Left cardiac atrium (tissue), 4 donors: ENCODE measurements at places on chromosomes 13 and 19. TPM values are rescaled to one million over a fixed set of nuclear protein-coding genes. Genes with fewer than 3 reads are reported as not detected.

Gene CASP14
- total RNA-seq = not detected

Gene C1QTNF9
- total RNA-seq = 1.7 TPM

Gene TEKTIP1
- total RNA-seq = not detected

Gene ONECUT3
- total RNA-seq = not detected

Gene NEK5
- 0.44 TPM for total RNA-seq

Gene MEIOSIN
- 0.21 TPM for total RNA-seq

Gene TMEM221
- total RNA-seq = 0.21 TPM

Gene ICAM3
- total RNA-seq = 23.4 TPM

Gene ELSPBP1
- not detected for total RNA-seq

Gene METTL21C
- not detected for total RNA-seq

Gene FGF21
- total RNA-seq = not detected

Gene LIN7B
- total RNA-seq = 14.9 TPM

Gene ZNF418
- 10.5 TPM for total RNA-seq

DNA sequence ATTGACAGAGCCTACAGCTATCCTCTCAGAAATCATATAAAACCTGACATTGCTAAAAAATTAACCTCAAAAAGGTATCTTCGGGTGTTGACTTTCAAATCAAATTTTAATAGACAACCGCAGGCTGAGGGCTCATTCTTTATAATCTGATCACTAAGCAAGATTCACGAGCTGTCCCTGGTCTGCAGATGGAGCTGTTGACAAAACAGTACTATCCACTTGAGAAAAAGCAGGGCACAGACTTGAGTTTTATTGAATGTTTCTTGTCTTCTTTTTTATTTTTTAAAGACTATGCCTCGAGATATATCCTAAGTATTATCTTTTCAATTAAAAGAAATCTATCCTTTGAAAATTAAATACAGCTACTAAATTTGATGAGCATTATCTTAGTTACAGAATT is 540.5 kb downstream of the PCDH9 start:
- no peak for DNase-seq

- no peak for DNase-seq
Observed at GRCh38 chr19:48230555-48231129, 25.1 kb downstream of the CARD8 start.

- peak; percentile 63 for DNase-seq
Observed at GRCh38 chr19:10766671-10767201, 48.9 kb downstream of the DNM2 start.

- peak; percentile 63 for DNase-seq
Observed at GRCh38 chr19:46009530-46010510, 13.0 kb downstream of the PGLYRP1 start.

DNA sequence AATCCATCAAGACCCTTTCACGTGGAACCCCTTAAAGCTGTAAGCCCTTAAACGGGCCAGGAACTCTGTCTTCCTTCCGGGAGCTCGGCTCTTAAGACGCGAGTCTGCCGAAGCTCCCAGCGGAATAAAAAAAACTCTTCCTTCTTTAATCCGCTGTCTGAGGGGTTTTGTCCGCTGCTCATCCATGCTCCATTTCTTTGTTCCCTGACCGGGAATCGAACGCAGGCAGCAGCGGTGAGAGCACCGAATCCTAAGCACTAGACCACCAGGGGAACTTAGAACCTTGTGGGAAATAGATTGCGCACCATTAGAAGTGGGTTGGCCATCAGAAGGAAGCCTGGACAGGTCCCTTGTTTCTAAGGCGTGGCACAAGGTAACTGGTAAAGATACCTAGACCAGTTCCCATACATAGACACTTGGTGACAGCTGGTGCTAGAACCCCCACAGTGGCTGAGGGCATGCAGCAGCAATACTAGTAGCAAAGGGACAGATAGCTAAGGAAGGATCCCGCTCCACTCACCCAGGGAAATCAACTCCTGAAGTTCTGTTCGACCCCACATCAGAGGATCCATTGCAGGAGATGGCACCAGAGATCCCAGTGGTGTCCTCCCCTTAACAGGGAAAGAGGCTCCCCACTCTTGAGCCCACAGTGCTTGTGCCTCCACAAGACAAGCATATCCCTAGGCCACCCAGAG is 1.5 kb upstream of the RGCC start:
- DNase-seq = no peak

- no peak for DNase-seq
Observed at GRCh38 chr13:35716729-35717128, 240.2 kb upstream of the MAB21L1 start.

DNA sequence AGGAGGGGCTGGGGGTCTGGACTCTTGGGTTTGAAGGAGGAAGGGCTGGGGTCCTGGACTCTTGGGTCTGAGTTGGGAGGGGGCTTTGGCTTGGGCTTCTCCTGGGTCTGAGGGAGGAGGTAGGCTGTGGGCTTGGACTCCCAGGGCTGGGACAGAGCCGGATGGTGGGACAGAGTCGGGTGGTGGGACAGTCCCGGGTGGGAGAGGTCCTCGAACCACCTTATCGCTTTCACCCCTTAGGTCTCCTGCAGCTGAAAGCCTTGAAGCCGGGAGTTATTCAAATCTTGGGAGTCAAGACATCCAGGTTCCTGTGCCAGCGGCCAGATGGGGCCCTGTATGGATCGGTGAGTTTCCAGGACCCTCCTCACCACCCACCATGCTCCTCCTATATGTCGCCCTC is 1.4 kb downstream of the FGF21 start:
- DNase-seq = no peak

GRCh38 chr13:44435142-44435918 is 61.7 kb downstream of the SERP2 start:
- peak; percentile 94 for DNase-seq

- no peak for DNase-seq
Observed at GRCh38 chr13:76889254-76889653, 3.0 kb upstream of the KCTD12 start.

DNA sequence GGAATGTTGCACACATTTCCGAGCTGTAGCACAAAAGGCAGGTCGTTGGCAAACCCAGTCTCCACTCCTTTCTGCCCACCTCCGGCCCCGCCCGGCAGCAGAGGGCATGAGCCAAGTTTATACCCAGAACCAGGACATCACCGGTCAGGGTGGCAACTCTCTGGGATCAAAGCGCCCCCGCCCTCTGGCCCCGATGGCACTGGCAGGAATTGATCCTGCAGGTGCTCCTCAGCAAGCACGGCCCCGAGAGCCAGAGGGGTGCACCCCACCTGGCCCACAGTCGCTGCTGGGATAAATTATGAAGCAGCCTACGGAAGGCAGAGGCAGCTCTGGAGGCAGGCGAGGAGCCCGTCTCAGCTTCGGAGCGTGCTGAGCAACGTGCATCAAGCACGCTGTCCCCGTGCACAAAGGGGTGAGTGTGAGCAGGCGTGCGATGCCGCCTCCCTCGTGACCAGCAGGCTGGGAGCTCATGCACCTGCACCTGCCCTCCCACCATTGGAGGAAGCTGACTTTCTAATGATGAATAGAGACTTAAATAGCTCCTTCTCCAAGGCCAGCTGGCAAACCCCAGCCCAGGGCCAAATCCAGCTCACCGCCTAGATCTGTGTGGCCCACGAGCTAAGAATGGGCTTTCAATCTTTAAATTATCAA is 25.7 kb downstream of the SHC2 start:
- peak; percentile 10 for DNase-seq

GRCh38 chr13:106609116-106609515 is 41.2 kb upstream of the ARGLU1 start:
- DNase-seq = no peak

DNA sequence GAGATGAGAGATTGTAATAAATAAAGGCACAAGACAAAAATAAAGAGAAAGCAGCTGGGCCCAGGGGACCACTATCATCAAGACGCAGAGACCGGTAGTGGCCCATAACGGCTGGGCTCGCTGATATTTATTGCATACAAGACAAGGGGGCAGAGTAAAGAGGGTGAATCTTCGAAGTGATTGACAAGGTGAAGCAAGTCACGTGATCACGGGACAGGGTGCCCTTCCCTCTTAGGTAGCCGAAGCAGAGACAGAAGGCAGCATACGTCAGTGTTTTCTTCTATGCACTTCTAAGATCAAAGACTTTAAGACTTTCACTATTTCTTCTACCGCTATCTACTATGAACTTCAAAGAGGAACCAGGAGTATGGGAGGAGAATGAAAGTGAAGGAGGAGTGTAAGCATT is 4.6 kb upstream of the PRKCG start:
- DNase-seq = no peak

GRCh38 chr13:94776956-94777355 is 64.6 kb upstream of the SOX21 start:
- no peak for DNase-seq

DNA sequence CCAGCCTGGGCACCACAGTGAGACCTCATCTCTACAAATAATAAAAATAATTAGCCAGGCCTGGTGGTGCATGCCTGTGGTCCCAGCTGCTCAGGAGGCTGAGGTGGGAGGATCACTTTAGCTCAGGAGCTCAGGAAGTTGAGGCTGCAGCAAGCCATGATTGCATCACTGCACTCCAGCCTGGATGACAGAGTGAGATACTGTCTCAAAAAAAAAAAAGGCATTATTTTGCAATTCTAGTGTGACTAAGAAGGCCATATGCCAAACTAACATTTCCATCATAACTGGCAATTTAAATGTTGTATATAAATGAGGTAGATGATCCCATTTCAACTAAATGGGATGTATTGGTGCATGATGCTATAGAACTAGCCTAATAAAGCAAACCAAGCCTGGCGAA is 632.8 kb upstream of the KLF12 start:
- no peak for DNase-seq

DNA sequence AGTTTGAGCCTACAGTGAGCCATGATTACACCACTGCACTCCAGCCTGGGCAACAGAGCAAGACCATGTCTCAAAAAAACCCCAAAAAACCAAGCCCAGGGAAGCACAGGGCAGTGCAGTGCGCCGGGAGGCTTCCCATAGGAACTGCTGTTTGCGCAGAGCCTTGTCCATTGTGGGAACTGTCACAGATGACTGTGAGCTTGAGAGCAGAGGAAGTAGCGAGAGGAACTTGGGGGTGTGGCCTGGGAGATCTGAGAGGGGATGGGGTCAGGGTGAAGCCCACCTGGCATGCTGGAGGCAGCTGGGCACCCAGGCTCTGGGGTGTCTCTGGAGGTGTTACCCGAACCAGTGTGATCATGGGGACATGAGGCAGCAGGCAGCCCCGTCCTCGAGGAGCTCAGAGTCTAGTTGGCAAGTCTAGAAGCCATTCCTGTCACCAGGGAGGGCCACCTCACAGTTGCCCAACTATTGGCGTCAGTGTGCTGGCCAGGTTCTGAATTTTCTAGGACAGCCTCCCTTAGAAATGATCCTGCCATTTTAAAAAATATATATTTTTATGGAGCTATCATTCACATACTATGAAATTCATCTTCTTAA is 10.4 kb downstream of the KDM4B start:
- no peak for DNase-seq

DNA sequence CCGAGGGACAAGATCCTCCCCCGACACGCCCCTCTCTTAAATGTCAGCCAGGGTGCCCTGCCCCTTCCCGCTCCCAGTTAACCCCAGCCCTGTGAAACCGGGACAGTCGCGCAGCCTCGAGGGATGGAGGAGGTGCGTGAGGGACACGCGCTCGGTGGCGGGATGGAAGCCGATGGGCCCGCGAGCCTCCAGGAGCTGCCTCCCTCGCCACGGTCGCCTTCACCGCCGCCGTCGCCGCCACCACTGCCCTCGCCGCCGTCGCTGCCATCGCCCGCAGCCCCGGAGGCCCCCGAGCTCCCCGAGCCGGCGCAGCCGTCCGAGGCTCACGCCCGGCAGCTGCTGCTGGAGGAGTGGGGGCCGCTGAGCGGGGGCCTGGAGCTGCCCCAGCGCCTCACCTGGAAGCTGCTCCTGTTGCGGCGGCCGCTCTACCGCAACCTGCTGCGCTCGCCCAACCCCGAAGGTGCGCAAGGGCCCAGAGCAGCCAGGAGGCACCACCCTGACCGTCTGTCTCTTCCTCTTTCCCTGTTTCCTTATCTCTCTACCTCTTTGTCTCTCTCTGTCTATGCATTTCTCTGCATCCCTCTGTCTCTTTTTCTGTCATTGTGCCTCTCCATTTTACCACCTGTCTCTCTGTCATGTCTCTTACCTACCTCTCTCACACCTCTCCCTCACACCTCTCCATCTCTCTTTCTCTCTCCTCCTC is at the start of gene NCCRP1:
NCCRP1 (plus strand) TSS at position 105 of the 703 bp plus-strand sequence; CDS start at position 124, 19 bp downstream.
- no peak for DNase-seq

DNA sequence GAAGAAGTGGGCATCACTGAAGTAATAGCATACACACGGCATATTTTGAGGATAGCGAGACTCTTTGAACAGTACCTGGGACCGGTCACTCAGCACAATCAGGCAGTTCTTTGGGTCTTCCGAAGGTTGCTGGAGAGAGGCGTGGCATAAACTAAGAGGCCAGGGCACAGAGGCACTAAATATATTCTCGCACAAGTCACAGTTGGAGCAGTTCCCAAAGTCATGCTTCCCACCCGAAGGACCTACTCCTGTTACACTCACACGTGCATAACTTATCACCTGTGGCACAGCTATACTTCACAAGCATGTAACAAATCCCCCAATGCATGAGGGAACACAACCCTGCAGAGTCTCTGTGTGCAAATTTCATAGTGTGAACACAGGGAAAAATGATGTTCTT is 10.2 kb downstream of the WDR87 start:
- no peak for DNase-seq

GRCh38 chr13:33940898-33941297 is 122.9 kb downstream of the RFC3 start:
- no peak for DNase-seq

DNA sequence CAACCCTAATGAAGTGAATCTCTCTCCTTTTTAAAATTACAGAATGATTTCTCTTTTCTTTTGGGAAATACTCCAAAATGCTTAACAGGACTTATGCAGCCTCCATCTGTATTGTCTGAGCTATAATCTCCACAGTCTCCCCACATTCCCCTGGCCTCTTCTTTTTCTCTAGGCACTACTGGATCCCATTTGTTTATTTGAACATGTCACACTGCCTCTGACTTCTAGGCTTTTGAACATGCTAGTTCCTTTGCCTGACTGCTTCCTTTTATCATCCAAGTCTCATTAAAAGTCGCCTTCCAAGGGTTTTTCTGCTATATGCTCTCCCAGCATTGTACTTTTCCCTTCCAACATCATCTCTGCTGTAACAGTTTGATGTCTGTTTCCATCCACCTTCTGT is 548.7 kb downstream of the PCDH9 start:
- no peak for DNase-seq

- no peak for DNase-seq
Observed at GRCh38 chr13:48175185-48175584, 57.8 kb upstream of the ITM2B start.

- DNase-seq = no peak
Observed at GRCh38 chr13:43884222-43884621, 4.5 kb downstream of the LACC1 start.

GRCh38 chr19:39194832-39195542 is 1.8 kb upstream of the NCCRP1 start:
- no peak for DNase-seq

GRCh38 chr13:22647156-22647850 is 533.5 kb upstream of the SGCG start:
- DNase-seq = no peak
